ENCODE measurements at places on chromosomes 11 and 22.
A peak's percentile ranks its signal among the peaks of the same experiment; 100 is the strongest.

DNA sequence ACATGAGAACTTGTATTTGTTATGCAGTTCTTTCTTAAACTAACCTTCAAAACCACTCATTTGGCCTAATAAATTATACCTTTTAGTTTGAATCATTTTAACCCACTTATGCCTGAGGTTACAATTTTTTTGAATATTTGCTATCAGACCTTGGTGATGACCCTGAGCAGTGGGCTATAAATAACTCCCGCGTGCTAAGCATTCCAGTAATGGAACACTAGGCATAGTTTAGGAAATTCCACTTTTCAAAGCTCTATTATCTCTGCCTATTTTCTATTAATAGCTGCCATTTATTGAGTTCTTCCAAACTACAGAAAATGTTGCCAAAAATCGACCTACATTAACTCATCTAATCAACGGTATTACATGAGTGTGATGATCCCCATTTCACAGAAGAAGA is 993.4 kb upstream of the FAT3 start:
- DNase-seq, result no peak

DNA sequence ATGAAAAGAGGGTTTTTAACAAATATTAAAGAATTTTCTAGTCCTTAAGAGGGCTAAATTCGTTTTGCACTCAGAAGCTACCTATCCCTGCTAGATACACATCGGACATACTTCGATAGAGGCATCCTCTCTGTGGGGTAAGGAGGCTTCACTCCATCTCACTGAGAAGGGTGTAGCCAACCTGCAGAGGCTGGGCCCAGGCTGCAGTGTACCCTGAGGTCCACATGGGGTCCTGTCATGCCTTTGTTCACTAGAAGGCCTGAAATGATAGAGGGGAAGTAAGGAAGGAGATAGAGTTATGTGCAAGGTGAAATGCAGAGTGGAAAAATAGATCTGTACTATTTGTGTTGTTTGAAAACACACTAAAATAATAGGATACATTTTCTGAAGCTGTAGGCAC is 45.6 kb downstream of the IGSF9B start:
- no peak for DNase-seq

DNA sequence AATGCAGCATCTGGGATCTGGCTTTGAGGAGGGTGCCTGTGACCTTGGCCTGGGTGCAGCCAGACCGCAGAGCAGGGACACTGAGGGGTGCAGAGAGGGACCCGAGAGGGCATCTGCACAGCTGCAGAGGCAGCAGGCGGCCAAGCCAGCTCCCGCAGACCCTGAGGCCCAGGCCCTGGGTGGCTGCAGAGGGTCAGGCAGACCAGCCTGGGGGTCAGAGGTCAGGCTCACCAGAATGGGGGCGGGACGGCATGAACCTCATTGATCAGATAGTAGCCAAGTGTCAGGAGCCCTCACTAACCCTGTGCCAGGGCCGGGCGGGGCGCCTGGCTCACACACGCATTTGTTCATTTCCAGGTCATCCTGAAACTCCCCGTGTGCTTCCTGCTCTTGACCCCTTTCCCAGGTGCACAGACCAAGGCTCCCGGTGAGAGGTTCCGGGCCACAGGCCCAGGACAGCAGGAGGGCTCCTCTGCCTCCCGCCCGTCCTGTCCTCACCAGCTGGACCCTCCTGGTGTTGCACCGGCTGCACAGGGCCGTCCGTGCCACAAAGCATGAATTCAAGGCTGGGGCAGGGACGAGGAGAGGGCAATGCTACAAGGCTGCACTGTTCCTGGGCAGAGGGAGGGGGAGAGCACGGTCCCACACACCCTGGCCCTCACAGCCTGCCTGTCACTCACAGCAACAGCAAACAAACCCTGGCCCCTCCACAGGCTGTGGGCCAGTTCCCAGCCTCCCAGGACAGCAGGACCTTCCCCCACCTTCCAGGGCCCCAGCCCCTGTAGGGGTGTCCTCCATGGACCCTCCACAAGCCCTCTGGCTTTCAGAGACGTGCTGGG is 3.3 kb downstream of the RTN4R start:
- no peak for DNase-seq

DNA sequence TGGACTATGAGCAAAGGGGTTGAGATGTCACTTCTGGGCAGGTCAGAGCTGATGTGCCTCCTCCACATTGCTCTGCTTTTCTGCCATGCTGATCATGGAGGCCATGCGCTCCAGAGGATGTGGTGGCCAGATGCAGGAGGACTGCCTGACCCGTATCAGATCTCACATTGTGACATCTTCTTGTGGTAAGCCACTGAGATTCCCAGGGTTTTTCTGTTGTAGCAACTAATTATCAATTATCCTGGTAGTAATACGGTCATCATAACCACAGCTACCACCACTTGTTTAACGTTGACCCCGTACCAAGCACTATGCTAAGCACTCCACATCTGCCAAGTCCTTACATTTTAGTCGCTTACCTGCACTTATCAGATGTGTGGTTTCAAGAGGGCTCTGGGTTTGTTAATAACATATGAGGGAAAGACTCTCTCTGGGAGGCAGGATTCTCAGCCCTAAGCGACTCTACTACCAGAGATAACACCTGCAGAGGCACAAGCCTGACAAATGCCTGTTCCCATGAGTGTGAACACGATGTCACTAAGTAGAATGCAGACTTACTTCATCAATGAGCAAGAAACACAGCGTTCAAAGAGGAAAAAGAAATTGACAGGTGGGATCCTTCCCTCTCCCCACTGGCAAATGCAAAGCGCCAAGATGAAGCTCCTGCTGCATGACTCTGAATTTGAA is 63.6 kb upstream of the TIMP3 start:
- DNase-seq, result no peak

DNA sequence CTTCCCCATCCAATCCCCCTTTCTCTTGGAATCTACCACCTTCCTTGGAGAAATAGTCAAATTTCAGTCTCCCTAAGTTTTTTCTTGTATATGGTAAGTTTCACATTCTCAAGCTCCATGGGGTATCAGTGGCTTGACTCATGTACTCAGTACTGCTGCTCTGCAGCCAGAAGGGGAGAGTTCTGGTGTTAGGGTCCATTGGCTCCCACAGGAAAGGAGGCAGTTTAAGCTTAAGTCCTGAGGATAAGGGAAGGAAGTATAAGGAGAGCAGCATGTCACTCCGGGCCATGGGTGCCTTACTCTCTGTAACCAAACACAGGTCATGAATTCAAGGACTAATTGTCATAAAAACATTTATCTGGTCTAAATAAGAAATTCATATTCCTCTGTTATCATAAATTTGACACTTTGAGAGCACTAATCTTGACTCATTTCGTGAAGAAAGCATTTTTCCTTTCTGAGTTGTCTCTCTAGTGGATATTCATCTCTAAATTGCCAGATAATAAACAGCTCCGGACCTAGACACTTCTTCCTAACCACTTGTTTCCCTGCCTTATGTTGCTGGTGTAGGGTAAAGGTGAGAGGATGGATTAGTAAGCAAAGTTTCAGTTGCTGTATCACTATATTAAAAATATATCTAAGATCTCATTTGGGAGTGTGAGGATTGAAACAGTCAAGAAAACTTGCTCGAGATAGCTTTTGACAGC is 20.1 kb upstream of the SORL1 start:
- DNase-seq, result no peak

- DNase-seq, result no peak
Measured at GRCh38 chr22:38947321-38948140, 9.9 kb upstream of the APOBEC3A start.

- DNase-seq, result peak; percentile 66
Measured at GRCh38 chr11:72773291-72773690, 20.6 kb downstream of the STARD10 start.

DNA sequence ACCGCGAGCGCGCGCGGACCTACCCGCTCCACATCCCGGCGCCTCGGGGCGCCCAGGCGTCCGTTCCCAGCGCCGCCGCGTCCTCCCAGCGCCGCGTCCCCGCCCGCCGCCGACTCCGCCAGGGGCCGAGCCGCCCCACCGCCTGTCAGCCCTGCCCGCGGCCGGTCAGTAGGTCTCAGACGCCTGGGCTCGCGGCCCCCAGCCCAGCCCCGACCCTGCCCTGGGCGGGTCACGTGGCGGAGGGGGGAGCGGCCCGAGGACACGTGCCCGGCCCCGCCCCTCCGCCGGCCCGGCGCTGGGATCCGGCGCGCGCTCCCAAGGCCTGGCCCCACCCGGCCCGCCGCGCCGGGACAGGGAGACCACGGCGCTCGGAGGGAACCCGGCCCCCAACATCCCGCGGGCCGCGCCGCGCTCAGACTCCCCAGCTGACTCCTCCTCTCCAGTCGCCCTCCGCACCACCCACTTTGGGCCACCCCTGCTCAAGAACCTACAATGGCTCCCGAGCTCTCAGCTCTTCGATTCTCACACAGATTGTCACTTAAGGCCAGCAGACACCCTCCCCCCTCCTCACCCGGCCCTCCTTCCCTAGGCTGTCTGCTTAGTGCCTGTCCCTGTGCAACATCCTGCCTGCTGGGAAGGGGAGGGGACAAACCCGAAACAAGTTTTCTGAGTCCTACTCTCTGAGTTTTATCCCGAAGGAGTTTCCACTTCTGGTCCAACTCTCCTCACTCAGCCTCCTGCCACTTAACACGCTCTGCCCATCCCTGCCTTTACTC is at the start of gene RAB3IL1:
Gene RAB3IL1 (minus strand): TSS at position 233 of the 776 bp plus-strand sequence. CDS start 199 bp downstream, at position 34.
- no peak for DNase-seq

GRCh38 chr11:75839851-75840250 is 24.8 kb downstream of the UVRAG start:
- DNase-seq, result no peak

DNA sequence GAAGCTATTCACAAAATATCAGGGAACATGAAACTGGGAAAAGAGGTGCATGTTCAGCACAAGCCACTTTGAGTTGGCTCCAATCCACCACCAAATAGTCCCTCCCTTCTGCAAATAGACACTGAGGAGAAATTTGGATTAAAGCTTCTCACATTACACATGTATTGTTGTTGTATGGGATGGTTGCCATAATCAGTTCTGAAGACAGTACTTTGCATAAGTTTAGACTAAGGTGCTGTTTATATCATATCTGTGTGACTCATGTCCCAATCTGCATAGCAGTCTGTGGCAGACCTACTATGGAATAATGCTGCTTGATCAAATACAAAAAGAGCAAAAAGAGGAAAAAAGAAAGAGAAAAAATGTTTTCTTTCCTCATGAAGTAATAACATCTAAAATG is 376.7 kb upstream of the DDI1 start:
- DNase-seq, result no peak

- DNase-seq, result no peak
Measured at GRCh38 chr11:69044111-69045013, 4.4 kb upstream of the TPCN2 start.

GRCh38 chr11:18491924-18492323 is 34.8 kb downstream of the TSG101 start:
- DNase-seq, result no peak

- no peak for DNase-seq
Measured at GRCh38 chr11:126305699-126306098, 1.8 kb downstream of the DCPS start.

DNA sequence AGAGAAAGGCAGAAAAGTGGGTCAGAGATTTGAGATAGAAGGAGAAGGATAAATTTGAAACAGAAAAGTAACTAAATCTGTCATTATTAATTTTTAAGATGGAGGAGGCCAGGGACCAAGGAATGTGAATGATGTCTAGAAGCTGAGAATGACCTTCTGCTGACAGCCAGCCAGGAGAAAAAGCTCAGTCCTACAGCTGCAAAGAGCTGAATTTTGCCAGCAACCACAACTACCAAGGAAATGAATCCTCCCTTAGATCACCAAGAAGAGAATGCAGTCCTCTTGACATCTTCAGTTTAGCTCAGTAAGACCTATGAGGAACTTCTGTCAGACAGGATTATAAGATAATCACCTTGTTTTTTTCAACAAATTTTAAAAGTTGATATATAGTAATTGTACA is 538.2 kb downstream of the LRRC4C start:
- no peak for DNase-seq
